Stimulated activated CD4-positive, alpha-beta T cell treated with anti-CD3 and anti-CD28 coated beads, TNF-alpha, amount 100 ng/mL, for 48 hours (primary cell): ENCODE measurements at places on chromosomes 12 and 14.

- no peak for DNase-seq
Measured at GRCh38 chr12:21416511-21417121, 20.8 kb upstream of the PYROXD1 start.

DNA sequence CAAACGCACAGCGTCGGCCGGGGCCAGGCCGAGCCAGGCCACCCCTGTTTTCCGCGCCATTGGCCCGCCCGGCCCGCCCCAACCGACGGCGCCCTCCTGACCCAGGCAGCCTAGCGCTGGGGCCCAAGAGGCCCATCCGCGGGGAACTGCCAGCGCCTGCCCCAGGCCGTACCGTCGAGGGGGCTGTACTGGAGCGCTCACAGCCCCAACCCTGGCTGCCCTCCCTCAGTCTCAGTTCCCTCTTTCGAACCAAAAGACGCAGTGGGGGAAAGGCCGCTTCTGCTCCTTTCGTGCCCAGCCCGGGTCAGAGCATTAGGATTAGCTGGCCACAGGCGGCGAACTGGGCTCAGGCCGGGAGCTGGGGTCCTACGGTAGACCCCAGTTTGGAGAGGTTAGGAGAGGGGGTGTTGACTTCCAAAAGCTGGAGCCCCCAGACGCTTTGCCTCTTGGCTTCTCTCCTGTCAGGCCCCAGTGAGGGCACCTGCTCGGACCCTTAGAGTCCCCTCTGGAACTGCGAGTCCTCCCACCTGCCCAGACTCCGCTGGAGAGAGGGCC, 1.9 kb downstream of the NKX2-1 start:
- no peak for DNase-seq

DNA sequence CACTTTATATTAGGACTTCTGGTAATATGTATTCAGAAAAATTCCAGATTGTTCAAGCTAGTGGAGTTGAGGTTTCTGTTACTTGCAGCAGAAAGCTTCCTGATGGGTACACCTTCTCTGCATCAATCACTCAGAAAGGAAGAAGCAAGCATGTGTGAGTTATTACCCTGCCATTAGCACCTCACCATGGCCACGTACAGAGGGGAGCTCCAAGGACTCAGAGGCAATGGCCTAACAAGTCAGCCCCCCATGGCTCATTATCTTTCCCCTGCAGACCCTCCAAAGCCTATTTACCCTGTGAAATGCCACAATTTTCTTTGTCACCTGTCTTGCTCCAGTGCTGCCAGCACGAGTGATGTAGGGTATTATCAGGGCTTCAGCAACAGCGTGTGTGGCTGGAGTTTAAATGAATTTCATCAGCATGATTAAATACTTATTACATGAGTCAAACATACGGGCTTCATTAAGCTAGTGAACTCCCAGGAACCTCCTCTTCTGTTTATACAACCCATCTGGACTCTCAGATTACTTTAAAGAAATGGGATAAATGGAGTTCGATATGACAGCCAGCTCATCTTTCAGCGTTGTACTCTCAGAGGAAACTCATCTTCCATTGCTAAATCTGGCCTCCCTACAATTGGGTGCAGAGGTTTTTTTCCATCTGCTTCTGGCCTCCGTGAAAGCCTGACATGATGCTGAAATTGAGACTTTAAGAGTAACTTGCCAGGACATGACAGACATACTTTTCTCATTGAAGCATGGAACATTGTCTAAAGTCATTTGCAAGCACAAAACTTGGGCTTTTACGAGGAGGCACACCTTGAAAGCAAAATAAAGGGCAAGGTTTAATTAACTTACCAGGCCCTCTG, 135.9 kb downstream of the TMEM30B start:
- no peak for DNase-seq

DNA sequence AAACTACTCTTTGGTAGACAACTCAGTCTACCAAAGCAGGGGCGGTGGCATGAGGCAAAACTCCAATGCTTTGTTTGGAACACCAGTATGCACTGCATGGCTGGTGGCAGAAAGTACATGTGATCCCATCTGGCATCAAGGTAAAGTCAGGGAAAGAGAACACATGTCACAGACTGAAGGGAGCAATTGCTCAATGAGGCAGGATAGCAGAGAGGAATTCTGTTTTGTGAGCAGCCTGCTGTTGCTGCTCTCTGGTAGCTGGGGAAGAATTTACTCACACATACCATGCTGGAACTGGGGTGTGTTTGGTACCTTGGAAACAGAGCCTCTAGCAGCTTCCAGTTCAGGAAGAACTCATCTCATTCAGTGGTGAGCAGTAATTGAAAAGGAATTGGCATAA, 84.8 kb downstream of the HELB start:
- DNase-seq, result no peak

DNA sequence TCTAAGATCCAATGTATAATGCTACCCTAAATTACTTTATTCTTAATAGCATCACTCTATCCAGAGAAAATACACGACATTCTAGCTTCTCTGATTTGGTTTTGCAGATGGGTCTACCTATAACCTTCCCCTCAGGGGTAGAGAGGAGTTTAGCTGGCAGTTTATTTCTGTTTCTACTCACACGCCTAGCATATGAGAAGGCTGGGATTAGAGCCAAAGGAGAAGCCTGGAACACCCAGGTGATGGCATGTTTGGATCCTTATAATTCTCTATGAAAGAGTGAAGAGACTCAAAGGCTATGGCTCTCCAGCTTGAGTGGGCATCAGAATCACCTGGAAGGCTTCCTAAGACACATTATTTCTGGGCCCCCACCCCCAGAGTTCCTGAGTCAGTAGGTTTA, 131.3 kb downstream of the IGF1 start:
- no peak for DNase-seq

- no peak for DNase-seq
Measured at GRCh38 chr14:93230539-93230938, 23.5 kb downstream of the UBR7 start.

GRCh38 chr14:32224737-32225377, 21.8 kb upstream of the RNU6-8 start:
- DNase-seq, result no peak

DNA sequence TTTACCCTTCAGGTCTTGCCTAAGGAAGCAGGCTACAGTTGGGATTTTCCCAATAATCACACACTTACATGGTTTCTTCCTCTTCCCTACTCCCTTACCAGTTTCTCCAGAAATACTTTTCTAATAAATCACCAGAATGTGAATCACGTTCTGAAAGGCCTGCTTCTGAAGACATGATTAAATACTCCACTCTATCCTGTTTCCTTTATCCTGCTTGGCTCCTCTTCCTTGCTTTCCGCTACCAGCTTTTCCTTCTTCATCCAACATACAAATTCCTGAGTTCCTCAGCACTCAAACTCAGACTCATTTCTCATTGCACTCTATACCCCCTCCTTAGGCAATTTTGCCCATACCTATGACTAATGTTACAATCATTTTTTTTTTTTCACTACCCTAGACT, 118.3 kb downstream of the MGAT4C start:
- no peak for DNase-seq

DNA sequence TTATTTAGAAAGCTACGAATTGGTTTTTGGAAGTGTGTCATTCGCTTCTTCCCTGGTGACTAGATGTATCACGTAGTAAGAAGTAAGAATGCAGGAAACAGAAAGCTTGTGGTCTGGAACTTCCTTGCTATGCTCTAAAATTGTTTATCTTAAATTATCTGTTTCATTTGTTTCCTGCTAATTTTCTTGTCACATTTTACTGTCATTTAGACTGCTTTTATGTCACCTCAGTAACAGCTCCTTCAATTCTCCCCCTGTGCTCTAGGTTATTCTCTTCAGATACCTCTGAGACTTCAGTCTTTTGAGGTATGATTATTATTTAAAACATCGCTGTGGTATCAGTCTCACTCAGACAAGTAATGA, 699 bp upstream of the CD69 start:
- no peak for DNase-seq

GRCh38 chr12:55717011-55718007, 1.5 kb downstream of the BLOC1S1 start:
- DNase-seq, result no peak
